Right atrium auricular region (tissue), 2 donors: ENCODE measurements at places on chromosomes 13 and 19.

DNA sequence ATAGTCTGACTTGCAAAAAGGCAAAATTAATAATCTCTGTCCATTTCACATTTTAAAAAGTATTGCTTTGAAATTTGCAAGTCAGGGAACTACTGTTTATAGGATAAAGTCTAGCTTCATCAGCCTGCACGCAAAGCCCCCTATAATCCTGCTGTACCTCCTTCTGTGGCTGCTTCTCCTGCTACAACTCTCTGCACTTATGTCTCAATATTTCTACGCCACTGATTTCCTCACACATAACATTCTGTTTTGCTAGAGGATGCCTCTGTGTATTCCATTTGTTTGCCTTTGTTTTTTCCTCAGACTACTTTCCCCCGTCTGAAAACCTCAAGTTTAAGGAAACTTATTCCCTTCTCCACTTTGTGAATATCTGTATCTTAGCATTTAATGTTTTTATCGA is 389.9 kb downstream of the RFC3 start:
- H3K4me3 ChIP-seq = no peak overlapping the region
- no peaks in the 10 kb centered on the region for H3K4me1 ChIP-seq
- no peak for DNase-seq
- no peaks in the 10 kb centered on the region for H3K36me3 ChIP-seq

DNA sequence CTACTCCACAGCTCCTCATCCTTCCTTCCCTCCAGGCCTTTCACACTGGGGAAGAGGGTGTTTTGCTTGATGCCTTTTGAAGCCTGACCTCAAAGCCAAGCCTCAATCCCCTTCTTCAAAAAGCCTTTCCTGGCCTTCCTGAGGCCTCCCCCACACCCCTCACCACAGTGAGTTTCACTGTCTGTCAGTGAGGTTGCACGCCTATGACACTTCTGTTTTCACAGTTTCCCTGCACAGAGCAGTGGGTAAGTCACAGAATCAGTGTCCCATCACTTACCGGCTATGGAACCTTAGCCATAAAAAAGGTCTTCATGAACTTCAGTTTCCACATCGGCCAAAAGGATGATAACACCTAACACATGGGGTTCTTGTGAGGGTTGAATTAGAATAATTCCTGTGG is 371.4 kb downstream of the UQCRFS1 start:
- no peak overlapping the region for H3K27ac ChIP-seq
- no peak for DNase-seq
- no peak overlapping the region for H3K4me3 ChIP-seq
- no peaks in the 10 kb centered on the region for H3K27me3 ChIP-seq
- H3K4me1 ChIP-seq = no peaks in the 10 kb centered on the region

- no peaks in the 10 kb centered on the region for H3K4me1 ChIP-seq
- no peaks in the 10 kb centered on the region for H3K36me3 ChIP-seq
- H3K27ac ChIP-seq = no peak overlapping the region
- H3K4me3 ChIP-seq = no peak overlapping the region
- no peak for DNase-seq
These were observed 491.7 kb upstream of the SLC10A2 start for GRCh38 chr13:103557878-103558277.

GRCh38 chr13:40517486-40518480 is 148.7 kb downstream of the FOXO1 start:
- no peaks in the 10 kb centered on the region for H3K36me3 ChIP-seq
- no peaks in the 10 kb centered on the region for H3K27me3 ChIP-seq
- no peaks in the 10 kb centered on the region for H3K4me1 ChIP-seq
- no peak overlapping the region for H3K4me3 ChIP-seq

- no peak for DNase-seq
- H3K36me3 ChIP-seq = no peaks in the 10 kb centered on the region
- no peaks in the 10 kb centered on the region for H3K27me3 ChIP-seq
- no peaks in the 10 kb centered on the region for H3K4me1 ChIP-seq
These were observed 195.5 kb downstream of the ZNF536 start for GRCh38 chr19:30567536-30568232.

DNA sequence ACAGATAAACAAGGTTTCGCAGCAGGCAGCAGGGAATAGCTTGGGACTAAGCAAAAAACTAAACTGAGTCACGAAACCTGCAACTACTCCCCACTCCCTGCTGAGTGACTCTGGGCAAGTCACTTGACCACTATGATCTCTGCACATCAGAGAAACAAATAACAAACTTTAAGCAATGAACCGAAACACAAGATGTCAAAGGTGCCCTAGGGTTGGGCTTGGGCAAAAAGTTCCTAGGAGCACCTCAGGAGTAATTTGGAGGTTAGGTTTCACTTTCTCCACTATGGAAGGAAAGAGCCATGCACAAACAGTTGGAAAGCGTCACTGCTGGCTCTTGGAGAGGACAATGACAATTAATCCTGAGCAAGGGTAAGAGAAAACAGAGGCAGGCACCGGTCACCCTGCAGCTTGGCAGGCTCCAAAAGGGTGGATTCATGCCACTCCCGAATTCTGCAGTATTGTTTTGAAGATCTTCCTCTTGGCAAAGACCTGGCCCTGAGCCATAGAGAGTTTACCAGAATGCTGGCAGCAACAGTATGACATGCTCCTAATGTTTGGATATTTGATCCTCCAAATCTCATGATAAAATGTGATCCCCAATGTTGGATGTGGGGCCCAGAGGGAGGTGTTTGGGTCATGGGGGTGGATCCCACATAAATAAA is 60.3 kb downstream of the CRYL1 start:
- no peaks in the 10 kb centered on the region for H3K36me3 ChIP-seq
- no peak overlapping the region for H3K4me3 ChIP-seq
- H3K27me3 ChIP-seq = no peaks in the 10 kb centered on the region
- peak overlapping the region; percentile 73 for H3K27ac ChIP-seq
